ENCODE measurements at places on chromosomes 13 and 19.

GRCh38 chr19:10603084-10603872 is 16.2 kb upstream of the AP1M2 start:
- DNase-seq: no peak

DNA sequence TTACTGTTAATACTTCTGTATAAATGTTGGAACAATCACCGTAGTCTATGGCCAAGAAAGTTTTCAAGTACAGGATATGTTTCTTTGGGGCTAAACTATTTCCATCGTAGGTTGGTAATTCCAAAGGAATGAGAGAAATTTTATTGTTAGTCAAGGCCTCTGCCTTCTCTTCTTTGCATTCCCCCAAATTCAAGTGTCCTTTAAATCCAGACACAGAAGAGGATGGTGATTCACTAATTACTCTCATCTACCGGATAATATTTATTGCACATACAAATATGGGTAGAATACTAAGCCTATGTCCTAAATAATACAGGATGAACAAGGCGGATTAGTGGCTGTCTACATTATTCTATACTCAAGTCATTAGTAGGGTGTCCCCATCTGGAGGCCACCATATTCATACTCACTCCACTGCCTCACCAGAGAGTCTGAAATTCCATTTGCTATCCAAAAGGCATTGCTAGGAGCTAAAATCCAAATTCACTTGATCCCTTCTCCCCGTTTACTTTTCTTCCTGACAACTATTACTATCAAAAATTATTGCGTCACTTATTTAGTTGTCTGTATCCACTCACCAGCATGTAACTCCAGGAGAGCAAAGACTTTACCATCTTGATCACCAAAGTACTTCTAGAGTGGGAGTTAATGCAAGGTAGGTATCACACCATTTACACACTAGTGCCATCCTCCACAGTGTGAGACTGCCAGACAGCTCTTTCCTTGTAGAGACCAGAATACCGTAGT is 82.4 kb upstream of the SGCG start:
- DNase-seq: no peak

DNA sequence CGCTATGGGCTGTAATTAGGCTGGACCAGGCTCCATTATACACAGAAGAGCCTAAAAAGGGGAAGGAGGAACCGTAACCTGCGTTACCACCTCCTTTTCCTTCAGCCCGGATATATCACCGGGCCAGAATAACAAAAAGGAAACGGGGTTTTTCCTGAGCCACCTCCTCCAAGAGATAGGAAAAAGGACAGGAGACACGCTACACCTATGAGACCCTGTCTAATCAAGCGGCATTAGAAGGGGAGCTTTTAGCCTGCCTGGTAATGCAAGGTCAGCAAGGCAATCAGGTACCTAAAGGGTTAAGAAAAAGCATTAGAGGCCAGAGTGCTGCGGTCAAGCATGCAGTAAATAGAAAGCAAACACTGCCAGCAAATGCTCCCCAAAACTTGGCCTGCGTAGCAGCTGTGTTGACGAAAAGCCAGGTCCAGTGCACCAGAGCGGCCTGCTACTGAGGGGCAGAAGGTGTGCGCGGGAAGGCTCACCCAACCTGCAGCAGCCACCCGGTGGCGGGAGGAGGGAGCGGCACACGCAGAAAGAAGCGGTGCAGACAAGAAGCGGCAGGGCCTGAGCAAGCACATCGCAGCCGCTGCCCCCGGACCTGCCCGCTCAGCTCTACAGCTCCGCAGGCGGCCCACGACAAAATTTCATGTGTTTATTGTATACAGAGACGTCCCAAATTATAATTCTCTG is 1466.1 kb downstream of the UQCRFS1 start:
- DNase-seq: no peak

DNA sequence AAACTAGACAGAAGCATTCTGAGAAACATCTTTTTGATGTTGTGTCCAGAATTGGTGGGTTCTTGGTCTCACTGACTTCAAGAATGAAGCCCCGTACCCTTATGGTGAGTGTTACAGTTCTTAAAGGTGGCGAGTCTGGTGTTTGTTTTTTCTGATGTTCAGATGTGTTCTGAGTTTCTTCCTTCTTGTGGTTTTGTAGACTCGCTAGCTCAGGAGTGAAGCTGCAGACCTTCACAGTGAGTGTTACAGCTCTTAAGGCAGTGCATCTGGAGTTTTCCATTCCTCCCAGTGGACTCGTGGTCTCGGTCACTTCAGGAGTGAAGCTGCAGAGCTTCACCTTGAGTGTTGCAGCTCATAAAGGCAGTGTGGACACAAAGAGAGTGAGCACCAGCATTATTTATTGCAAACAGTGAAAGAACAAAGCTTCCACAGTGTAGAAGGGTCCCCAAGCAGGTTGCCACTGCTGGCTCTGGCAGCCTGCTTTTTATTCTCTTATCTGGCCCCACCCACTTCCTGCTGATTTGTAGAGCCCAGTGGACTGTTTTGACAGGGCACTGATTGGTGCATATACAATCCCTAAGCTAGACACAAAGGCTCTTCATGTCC is 1820.8 kb downstream of the UQCRFS1 start:
- no peak for DNase-seq

DNA sequence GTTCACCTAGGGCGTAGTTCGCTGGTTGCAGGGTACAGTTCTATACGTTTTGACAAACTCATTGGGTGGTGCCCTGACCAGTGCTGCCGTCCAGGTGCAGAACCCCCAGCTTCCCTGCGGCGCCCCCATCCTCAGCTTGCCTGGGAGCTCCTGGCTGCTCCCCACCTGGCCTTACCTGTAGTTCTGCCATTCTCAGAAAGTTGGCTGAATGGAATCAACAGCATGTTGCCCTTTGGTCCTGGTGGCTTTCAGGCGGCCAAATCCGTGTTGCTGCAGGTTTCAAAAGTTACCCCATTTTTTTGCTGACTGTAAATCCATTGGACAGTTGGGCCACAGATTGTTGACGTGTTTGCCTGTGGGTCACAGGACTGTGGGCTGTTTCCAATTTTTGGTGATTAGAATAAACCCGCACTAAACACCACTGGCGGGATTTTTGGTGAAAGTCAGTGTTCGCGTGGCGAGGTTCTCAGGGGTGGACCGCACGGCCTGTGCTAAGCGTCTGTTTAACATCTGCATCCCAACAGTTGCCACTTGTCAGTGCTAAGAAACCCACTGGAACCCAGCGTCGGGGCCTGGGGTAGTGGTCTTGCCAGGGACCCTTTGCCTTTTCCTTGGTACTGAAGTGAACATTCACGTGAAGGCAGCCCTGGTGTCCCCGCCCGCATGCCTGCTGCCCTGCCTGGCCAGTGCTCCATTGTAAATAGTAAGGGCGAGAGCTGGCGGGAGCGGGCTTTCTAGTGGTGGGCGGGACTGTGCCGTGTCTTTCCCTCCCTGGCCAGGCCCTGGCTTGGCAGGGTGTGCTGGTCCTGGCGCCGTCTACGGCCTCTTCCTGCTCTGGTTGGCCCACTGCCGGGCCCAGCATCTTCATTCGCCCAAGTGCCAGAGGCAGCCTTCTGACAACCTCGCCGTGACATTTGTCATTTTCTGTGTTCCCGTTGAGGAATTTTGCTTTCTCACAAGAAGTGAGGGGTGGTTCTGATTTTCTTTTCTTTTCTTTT is 3.3 kb downstream of the DOT1L start:
- no peak for DNase-seq

- no peak for DNase-seq
Observed at GRCh38 chr13:77422724-77423123, 95.8 kb upstream of the MYCBP2 start.
